ENCODE measurements at places on chromosomes 11 and 22. TPM values are rescaled to one million over a fixed set of nuclear protein-coding genes. Genes with fewer than 3 reads are reported as not detected.

Gene MUC2
- not detected for total RNA-seq

Gene FJX1
- 52.1 TPM for total RNA-seq

Gene BDNF
- total RNA-seq: 44.0 TPM

Gene TRPM5
- not detected for total RNA-seq

Gene SHISA8
- not detected for total RNA-seq

Gene MS4A7
- not detected for total RNA-seq

Gene CRYBB2
- total RNA-seq: not detected

Gene CFAP300
- total RNA-seq: 3.2 TPM

Gene XKR3
- total RNA-seq: not detected

Gene OR8D1
- not detected for total RNA-seq

Gene PITPNM1
- 26.5 TPM for total RNA-seq

Gene OR8D4
- total RNA-seq: not detected

Gene SPI1
- total RNA-seq: not detected

Gene RBMXL2
- not detected for total RNA-seq

Gene CD248
- total RNA-seq: 51.9 TPM

Gene APLNR
- 0.39 TPM for total RNA-seq

Gene FBXO7
- 50.5 TPM for total RNA-seq

Gene TSPAN32
- 0.46 TPM for total RNA-seq

Gene C11orf91
- 0.17 TPM for total RNA-seq

Gene NFAM1
- total RNA-seq: 0.07 TPM

Gene APOL6
- total RNA-seq: 9.4 TPM

Gene SPA17
- 3.9 TPM for total RNA-seq

Gene C1QTNF5
- 15.8 TPM for total RNA-seq

Gene MMP13
- total RNA-seq: not detected

Gene HDHD5
- 27.9 TPM for total RNA-seq

Gene METTL15
- 23.1 TPM for total RNA-seq

Gene GRAP2
- total RNA-seq: not detected

Gene OOSP2
- not detected for total RNA-seq

Gene TSPAN18
- total RNA-seq: 0.10 TPM

Gene ARHGAP8
- 0.03 TPM for total RNA-seq

Gene RIMBP3C
- not detected for total RNA-seq

Gene CALCA
- total RNA-seq: not detected

Gene WBP2NL
- total RNA-seq: 0.73 TPM

Gene MUC5AC
- total RNA-seq: not detected

Gene NCR3LG1
- 8.4 TPM for total RNA-seq

Gene ALDH3B1
- 25.6 TPM for total RNA-seq

Gene PRR5L
- total RNA-seq: 32.3 TPM

Gene SOX6
- total RNA-seq: 2.5 TPM

All from smooth muscle cell of the pulmonary artery (primary cell).